Upper lobe of right lung (tissue), 1 donor: ENCODE measurements at places on chromosomes 1 and 21. TPM values are rescaled to one million over a fixed set of nuclear protein-coding genes. Genes with fewer than 3 reads are reported as not detected.

The KRTAP12-2 gene
- total RNA-seq, result not detected

The UTS2 gene
- total RNA-seq, result not detected

The RABGAP1L gene
- 80.6 TPM for total RNA-seq

The FCRL1 gene
- 1.4 TPM for total RNA-seq

The NENF gene
- 45.6 TPM for total RNA-seq

The HHIPL2 gene
- not detected for total RNA-seq

The UAP1 gene
- total RNA-seq, result 35.0 TPM

The ODF2L gene
- total RNA-seq, result 47.0 TPM

The ARID4B gene
- total RNA-seq, result 38.7 TPM

The LRRN2 gene
- total RNA-seq, result 3.2 TPM

The WNT9A gene
- total RNA-seq, result 10.2 TPM

The PDPN gene
- total RNA-seq, result 47.0 TPM

The LIN28A gene
- not detected for total RNA-seq

The CDK18 gene
- 31.6 TPM for total RNA-seq

The OSCP1 gene
- total RNA-seq, result 8.2 TPM

- DNase-seq, result no peak
Observed at GRCh38 chr1:189775343-189775742, 702.3 kb downstream of the BRINP3 start.

GRCh38 chr1:156128654-156129597 is 14.4 kb downstream of the LMNA start:
- no peak for DNase-seq

GRCh38 chr1:4590756-4591155 is 63.7 kb upstream of the AJAP1 start:
- DNase-seq, result no peak

- DNase-seq, result no peak
Observed at GRCh38 chr1:172699111-172699510, 40.2 kb downstream of the FASLG start.

- DNase-seq, result no peak
Observed at GRCh38 chr1:8076176-8076575, 50.1 kb upstream of the ERRFI1 start.

DNA sequence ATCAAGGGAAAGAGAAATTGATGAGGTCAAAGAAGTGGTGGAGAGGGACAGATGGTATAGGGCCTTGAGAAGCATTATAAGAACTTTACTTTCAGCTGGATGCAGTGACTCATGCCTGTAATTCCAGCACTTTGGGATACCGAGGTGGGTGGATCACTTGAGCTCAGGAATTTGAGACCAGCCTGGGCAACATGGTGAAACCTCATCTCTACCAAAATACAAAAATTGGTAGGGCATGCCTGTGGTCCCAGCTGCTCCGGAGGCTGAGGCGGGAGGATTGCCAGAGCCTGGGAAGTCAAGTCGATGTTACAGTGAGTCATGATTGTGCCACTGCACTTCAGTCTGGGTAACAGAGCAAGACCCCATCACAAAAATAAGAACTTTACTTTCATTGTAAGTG is 5.7 kb downstream of the TMEM50A start:
- no peak for DNase-seq

- no peak for DNase-seq
Observed at GRCh38 chr1:41328001-41328615, 33.1 kb upstream of the FOXO6 start.

GRCh38 chr1:63873751-63874150 is 99.9 kb downstream of the ROR1 start:
- no peak for DNase-seq

- DNase-seq, result no peak
Observed at GRCh38 chr1:63943393-63943792, 169.6 kb downstream of the ROR1 start.

- DNase-seq, result no peak
Observed at GRCh38 chr1:52955129-52955970, 28.3 kb downstream of the SCP2 start.

GRCh38 chr1:27542463-27543273 is 52.7 kb upstream of the WASF2 start:
- DNase-seq, result no peak

DNA sequence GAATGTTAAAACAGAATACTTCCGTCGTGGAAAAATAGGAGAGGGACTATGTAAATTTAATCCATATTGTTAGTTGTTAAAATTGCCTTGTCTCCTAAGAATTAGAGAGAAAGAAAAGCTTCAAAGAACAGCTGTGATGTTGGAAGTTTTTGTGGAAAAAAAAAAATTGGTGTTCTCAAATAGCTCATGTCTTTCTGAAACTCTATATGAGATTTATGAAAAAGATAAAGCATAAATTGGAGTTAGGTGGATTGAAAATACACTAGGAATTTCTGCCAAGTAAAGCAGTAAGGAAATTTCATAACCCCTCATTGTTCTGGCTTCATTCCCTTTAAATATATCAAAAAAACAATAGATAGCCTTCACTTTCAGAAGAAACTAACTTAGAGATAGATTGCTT is 274.0 kb upstream of the ADAMTS5 start:
- no peak for DNase-seq

- no peak for DNase-seq
Observed at GRCh38 chr1:171935664-171936063, 94.4 kb downstream of the DNM3 start.

- no peak for DNase-seq
Observed at GRCh38 chr1:229947968-229948367, 119.1 kb upstream of the GALNT2 start.

- no peak for DNase-seq
Observed at GRCh38 chr1:212097360-212097759, 61.8 kb downstream of the DTL start.

GRCh38 chr1:230791986-230792564 is 44.9 kb downstream of the CAPN9 start:
- DNase-seq, result no peak

DNA sequence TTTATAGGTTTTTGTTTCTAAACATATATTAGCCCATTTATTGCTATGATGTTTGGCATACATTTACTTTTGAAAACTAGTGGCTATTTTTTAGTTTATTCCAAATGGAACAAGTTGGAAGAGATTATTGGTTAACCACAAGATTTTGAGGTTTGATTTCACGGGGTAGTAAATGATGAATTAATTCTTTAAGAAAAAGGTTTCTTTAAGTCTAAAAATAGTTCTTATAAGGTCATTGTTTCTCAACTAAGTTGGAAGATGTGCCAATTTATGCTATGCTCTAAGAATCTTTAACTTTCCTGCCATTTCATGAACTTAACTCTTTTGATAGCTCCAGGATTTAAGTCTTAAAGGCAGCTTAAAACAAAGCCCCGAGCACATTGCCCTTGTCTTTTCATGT is 183.8 kb downstream of the LMO4 start:
- DNase-seq, result no peak

DNA sequence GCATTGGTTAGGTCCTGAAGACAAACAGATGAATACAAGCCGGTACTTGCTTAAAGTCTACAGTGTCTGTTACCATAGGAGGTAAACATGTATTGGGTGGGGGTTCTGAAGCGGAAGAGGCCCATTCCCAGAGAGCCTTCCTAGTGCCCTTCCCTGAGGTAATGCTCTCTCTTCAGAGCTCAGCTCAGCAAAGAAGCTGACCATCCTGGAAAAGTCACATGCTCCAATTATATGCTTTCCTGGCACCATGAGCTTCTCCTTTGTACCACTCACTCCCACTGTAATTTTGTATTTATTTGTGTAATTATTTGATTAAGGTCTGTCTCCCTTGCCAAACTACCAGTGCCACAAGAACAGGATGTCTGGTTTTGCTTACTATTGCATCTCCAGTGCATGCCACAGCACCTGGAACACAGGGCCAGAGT is 42.0 kb downstream of the RAB3B start:
- no peak for DNase-seq
